ENCODE measurements at places on chromosomes 12 and 14.

DNA sequence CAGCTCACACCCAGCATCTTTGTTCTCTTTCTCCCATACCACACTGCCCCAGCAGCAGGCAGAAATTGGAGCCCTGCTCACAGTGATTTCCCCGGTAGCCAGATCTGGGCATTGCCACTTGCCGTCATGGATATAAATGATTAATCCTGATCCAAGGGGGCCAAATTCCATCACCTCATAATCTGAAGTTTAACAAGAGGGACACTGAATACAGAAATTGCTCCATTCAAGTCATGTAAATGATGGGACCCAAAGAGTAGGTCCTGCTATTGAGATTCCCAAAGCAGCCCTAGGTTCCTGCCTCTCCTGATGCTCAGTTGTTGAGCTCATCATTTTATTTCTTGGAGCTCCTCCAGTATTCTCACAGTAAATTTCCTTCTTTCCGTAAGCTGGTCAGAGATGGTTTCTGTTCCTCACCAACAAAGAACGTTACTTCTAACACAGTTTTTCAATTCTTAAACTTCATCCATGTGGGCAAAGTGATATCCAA, 11.7 kb downstream of the ITPR2 start:
- no peak for DNase-seq

DNA sequence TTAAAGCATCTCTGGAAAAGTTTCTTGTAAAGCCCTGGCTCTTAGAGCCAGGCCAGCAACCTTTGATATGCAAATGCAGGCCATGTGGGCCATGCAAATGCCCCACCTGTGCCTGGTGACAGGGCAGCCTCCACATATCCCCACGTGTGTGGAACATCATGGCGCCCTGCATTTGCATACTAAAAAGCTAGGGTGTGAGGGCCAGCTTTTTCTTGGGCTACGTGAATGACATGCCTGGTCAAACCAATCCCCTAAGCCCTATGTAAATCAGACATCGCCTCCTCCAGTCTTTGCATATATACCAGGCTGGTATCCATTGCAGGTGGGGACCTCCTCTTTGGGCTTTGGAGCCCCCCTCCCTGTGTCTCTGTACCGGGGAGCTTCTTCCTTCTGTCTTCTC, 6.4 kb downstream of the CSRP2 start:
- DNase-seq = no peak

DNA sequence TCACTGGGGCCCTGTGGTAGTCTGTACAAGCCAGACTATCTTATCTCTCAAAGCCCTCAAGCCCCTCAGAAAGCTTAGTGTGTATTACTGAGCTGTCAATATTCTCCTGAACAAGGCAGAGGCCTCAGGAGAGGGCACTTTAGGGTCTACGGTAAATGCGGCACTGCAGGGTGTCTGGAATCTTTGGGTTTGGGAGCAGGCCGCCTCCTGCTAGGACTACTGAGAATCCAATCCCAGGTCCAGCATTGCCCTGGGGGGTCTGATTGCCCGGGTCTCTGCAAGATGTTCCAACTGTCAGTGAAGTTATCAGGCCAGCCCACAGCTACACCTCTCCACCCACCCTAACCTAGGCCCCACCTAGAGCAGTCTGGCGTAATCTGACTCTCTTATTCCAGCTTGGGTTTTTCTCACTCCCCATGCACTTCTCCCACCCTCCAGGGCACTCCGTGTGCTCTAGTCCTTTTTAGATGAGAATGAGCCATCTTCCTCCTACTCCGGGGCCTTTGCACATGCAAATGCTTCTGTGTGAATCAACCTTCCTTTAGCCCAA, 4.3 kb upstream of the ZFP36L1 start:
- no peak for DNase-seq

GRCh38 chr12:82638324-82638723, 48.4 kb upstream of the TMTC2 start:
- DNase-seq = no peak

- no peak for DNase-seq
Measured at GRCh38 chr12:132385923-132386751, 56.7 kb upstream of the GALNT9 start.

DNA sequence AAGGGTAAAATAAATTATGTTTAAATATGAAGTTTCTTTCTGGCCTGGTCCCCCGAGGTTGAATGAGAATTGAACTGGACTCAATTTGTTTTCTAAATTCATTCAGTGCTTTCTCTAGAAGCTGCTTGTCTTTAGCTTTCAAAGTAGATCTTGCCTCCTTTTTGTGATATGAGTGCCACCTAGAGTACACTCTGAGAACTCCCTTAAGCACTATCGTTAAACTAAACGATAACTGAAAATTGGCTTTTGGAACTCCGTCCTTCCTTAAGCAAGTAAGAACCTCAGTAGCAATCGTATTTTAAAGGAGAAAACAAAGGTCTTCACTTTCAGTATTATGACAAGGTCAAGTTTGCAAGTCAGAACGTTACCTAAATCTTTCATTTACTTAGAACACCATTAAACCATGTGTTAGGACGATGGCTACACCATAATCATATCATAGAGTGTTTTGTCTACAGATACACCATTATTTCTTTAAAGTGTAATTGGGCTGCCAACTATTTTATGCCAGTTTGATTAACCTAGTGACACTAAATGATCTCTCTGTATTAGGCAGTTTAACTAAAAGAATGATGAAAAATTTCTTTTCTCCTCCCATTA, 364.8 kb downstream of the SNAPC1 start:
- DNase-seq = no peak

GRCh38 chr14:75649337-75649736, 11.3 kb downstream of the ERG28 start:
- DNase-seq = no peak

DNA sequence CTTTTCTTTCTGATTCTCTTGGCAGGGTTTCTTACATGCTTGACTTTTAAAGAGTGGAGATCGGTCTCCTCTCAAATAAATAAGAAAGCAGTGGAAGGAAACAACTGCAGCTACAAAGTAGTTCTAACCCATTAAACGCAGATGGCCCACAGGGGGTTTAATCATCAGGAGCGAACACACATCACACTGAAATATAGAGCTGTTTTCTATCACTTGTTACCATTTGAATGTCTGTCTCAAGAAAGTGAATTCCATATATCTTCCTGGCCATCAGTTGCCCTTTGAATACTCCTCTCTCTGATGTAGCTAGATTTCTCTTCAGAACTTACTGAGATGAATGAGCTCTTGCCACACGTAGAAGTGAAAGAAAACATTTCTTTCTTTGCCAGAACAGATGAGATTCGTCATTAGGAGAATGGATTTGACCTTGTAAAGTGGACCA, 29.1 kb downstream of the ALX1 start:
- no peak for DNase-seq

DNA sequence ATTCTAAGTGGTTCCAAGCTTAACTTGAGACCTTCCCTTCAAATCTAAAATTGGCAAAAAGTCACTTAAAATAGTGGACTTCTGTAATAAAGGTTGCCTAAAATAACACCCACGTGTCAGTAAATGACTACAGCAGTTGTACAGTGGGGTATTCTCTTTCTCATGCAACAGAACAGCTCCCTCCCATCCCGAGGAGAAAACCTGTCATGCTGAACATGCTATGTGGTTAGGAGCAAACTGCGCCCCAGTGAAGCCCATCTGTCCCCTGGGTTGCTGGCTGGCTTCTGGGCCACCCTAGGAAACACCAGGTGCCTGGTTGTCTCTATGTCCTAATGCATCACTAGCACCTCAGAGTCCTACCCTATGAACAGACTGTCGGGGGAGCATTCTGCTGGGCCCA, 2.7 kb downstream of the BTBD6 start:
- no peak for DNase-seq

DNA sequence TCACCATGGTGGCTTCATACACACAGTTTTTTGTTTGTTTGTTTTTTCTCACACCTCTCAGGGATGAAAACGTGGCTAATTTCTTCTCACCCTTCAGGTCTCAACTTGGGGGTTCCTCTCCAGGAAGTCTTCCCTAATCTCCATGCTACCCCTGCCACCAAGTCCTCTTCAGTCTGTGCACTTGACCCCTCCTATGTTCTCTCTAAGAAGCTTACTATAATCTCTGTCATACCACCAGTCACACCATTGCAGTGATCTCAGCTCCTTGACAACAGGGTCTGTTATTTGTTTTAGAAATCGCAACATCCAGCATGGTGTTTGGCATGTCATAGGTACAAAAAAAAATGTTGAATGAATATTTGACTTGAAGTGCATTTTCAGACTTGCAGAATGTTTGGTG, 83.4 kb downstream of the PRORP start:
- no peak for DNase-seq

DNA sequence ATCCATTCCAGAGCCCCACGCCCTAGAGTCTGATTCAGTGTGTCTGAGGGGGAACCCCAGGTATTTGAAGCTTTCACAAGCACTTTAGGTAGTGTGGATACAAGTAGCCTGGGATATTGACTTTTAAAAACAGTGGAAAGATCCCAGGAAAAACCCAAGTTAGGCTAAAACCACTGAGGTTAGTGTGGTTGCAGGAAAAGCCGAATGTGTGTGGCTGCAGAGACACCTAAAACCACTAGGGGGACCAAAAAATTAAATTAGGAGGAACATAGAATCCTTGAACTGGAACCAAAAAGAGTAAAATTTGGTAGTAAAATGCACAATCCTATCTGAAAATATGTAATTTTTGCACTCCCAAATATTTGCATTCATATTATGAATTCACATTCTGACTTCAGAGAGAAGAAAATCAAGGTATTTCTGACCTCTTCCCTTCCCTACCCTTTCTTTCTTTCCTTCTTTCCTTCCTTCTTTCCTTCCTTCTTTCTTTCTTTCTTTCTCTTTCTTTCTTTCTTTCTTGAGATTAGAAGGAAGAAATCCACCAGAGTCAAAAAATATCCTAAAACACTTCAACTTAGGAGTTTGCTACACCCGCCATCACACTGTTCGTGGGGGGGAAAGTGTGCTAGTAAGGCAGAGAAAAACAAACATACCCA, 37.8 kb downstream of the SLCO1A2 start:
- no peak for DNase-seq

- no peak for DNase-seq
Measured at GRCh38 chr12:42802785-42803189, 213.2 kb upstream of the PRICKLE1 start.

- no peak for DNase-seq
Measured at GRCh38 chr14:22319526-22320361, 269.3 kb downstream of the DAD1 start.

DNA sequence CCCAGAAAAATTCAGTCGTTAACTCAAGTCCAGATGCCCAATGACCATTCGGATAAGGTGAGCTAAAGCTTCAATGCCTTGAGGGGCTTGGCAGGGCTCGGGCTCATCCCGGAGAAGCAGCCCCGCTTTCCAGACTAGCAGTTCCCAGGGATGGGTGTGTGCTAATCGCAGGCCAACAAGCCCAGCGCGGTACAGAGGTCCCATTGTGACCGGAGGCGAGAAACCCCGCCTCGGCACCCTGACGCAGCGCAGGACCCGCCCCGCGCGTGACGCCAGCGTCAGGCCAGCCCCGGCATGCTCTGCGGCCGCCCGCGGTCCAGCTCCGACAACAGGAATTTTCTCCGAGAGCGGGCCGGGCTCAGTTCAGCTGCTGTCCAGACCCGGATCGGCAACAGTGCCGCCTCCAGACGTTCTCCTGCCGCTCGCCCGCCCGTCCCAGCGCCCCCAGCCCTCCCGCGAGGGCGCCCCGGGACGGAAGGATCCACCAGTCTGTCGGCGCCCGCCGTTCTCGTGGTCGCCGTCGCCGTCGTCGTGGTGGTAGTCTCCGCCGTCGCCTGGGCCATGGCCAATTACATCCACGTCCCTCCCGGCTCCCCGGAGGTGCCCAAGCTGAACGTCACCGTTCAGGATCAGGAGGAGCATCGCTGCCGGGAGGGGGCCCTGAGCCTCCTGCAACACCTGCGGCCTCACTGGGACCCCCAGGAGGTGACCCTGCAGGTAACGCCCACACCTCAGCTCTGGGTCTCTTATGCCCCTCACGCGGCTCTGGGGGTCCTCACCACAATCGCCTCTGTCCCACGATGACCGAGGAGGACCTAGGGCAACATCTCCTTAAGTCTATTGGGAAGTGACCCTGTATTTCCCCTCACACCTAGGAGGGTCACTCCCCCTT, at the start of gene ETNK1:
Gene ETNK1 (plus strand): TSS at position 302 of the 892 bp plus-strand sequence. CDS start 260 bp downstream, at position 562.
- peak; percentile 67 for DNase-seq

GRCh38 chr12:67222302-67222701, 46.9 kb upstream of the CAND1 start:
- no peak for DNase-seq

- DNase-seq = no peak
Measured at GRCh38 chr14:20428802-20429201, 7.2 kb downstream of the KLHL33 start.

DNA sequence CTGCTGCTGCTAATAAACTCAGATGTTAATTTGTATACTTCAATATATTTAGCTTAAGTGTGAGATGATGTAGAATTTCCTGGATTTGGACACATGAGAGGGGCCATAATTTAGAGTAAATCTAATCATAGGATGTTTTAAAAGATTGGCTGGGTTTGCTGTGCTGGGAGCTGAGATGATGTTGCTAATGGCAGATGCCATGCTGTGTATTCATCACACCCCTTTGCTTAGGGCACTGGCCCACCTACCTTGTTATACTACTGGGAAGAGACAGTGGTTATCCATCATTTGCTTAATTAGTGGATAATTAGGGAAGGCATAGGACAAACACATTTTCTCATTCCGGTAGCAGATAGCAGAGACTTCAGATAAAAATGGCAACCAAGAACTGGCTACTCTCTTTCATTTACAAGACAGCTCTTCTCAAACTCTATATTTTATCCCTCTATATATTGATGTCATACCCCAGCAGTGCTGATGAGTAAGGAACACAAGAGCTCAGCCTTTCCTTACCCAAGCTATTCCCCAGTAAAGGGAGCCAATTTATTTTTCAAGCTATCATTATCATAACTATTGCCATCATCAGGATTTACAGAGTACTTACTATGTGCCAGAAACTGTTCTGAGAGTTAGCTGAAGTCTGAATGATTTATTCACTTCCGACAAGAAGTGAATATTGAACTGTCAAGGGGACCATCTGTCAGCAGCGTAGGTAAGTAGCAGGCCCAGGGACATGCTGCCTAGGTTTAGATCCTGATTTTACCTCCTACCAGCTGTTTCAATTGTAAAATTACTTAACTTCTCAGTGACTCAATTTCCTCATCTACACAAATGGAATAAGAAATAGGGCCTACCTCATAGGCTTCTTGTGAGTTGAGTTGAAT, 204.6 kb upstream of the FLRT2 start:
- no peak for DNase-seq
